ENCODE measurements at places on chromosomes 12 and 14. TPM values are rescaled to one million over a fixed set of nuclear protein-coding genes. Genes with fewer than 3 reads are reported as not detected.
A peak's percentile ranks its signal among the peaks of the same experiment; 100 is the strongest.

DNA sequence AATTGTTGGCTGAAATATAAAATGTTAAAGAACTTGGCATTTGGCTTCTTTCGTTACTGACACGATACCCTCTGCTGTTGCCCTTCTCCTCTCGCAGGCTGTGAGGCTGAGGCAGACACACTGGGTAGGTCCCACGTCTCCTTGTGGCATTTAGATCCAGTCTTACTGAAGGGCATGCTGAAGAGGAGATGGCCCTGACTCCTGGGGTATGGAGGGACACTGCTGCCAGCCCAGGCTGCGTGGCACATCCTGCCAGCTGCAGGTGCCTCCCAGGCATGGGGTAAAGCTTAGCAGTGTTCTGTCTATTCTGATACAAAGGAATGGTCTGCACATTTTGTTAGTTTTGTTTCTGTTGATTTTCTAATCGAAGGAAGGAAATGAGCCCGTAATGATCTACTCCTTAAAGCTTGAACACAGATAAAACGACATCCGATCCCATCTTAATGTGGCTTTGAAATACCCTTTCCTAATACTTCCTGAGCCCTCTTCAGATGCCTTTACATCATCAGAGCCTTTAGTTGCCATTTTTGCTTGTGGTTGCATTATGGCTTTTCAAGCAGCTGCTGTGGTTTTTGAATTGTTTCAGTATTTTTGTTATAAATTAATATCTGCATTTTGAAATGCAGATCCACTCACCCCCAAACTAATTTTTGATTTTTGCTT is 61.1 kb downstream of the WDR20 start:
- no peak overlapping the region for H3K27ac ChIP-seq
- 0 out of 2 replicates have a peak, but pooled peaks cover 1% of the 10 kb centered on the region for H3K4me1 ChIP-seq
- peaks cover 16% of the 10 kb centered on the region for H3K36me3 ChIP-seq
- H3K4me3 ChIP-seq: no peak overlapping the region
- H3K27me3 ChIP-seq: no peaks in the 10 kb centered on the region

- peak; percentile 44 for DNase-seq
- H3K27ac ChIP-seq: no peak overlapping the region
- no peak overlapping the region for H3K4me3 ChIP-seq
- H3K4me1 ChIP-seq: peaks cover 28% of the 10 kb centered on the region
Observed at GRCh38 chr14:102878970-102879460, 43.4 kb upstream of the AMN start.

DNA sequence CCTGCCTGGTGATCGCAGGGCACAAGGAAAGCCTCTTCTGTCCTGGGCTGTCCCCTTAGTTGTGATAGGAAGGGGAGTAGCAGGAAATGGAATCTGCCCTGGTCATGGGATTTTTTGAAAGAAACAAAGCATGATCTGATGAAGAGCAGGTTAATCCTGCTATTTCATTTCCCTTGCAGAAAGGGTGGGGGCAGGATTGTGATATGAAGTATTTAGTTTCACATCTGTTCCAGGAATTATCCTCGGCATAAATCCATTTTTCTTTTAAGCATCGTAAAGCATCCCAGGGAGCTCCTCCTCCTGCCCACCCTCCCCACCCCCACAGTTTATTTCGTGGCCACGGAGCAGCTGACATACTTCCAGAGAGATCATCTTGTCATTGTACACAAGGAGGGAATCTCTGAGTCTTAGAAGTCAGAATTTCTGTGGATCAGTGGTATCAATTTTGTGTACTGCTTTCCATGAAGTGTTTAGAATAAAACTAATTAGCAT is 53.1 kb downstream of the TGFB3 start:
- H3K4me1 ChIP-seq: no peaks in the 10 kb centered on the region
- no peaks in the 10 kb centered on the region for H3K36me3 ChIP-seq
- no peak for DNase-seq

DNA sequence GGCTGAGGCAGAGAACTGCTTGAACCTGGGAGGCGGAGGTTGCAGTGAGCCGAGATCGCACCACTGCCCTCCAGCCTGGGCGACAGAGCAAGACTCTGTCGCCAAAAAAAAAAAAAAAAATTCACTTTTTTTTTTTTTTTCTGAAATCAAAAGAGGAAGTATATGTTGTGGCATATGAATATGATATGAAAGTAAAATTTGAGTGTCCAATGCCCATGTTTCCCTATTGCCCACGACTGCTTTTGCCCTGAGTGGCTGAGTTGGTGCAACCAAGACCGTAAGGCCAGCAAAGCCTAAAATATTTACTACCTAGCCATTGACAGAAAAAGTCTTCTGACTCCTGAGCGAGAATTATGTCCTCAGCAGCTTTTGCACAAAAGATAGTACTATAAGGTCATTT is 101.7 kb upstream of the PARP11 start:
- H3K27ac ChIP-seq: no peak overlapping the region
- H3K4me3 ChIP-seq: no peak overlapping the region
- H3K4me1 ChIP-seq: 0 out of 2 replicates have a peak, but pooled peaks cover 9% of the 10 kb centered on the region
- DNase-seq: no peak
- H3K36me3 ChIP-seq: no peaks in the 10 kb centered on the region
- H3K27me3 ChIP-seq: no peaks in the 10 kb centered on the region

DNA sequence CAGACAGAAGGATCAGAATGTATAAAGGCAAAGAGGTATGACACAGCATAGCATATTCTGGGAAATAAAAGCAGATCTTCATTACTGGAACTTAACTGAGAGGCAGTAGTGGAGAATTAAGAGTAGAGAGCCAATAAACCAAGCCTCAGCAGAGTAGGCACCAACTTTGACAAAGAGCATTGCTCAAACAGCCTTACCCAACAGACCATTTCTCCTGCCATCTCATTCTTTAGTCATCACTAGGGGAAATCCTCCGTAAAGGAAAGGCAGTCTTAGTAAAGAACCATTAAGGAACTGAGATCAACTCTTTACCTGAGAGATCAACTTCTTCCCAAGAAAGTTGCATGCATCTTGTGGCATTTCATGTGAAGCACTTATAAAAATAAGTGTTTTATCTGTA is 36.6 kb downstream of the SENP1 start:
- no peaks in the 10 kb centered on the region for H3K4me1 ChIP-seq
- H3K36me3 ChIP-seq: peaks cover 40% of the 10 kb centered on the region
- no peak for DNase-seq
- no peak overlapping the region for H3K27ac ChIP-seq

GRCh38 chr14:76282581-76282980 is 93.4 kb upstream of the ESRRB start:
- H3K27ac ChIP-seq: no peak overlapping the region
- H3K4me3 ChIP-seq: no peak overlapping the region
- DNase-seq: no peak

- H3K27ac ChIP-seq: no peak overlapping the region
- H3K36me3 ChIP-seq: no peaks in the 10 kb centered on the region
- DNase-seq: no peak
- no peak overlapping the region for H3K4me3 ChIP-seq
- H3K27me3 ChIP-seq: no peaks in the 10 kb centered on the region
Observed at GRCh38 chr14:53874704-53875103, 81.9 kb downstream of the BMP4 start.

GRCh38 chr12:69645031-69645430 is 34.3 kb upstream of the LRRC10 start:
- H3K4me1 ChIP-seq: no peaks in the 10 kb centered on the region
- DNase-seq: no peak
- no peaks in the 10 kb centered on the region for H3K27me3 ChIP-seq

GRCh38 chr12:96186607-96187301 is 7.4 kb upstream of the ELK3 start:
- no peaks in the 10 kb centered on the region for H3K36me3 ChIP-seq
- H3K27me3 ChIP-seq: peaks cover 45% of the 10 kb centered on the region
- no peaks in the 10 kb centered on the region for H3K4me1 ChIP-seq

The HPD gene
- total RNA-seq: 138 TPM

The SLCO1B1 gene
- total RNA-seq: not detected

The LRRC43 gene
- not detected for total RNA-seq

The SLC38A4 gene
- 2.8 TPM for total RNA-seq

The SYNDIG1L gene
- not detected for total RNA-seq

The NOVA1 gene
- 0.13 TPM for total RNA-seq

The TAS2R8 gene
- 0.09 TPM for total RNA-seq
